ENCODE measurements at places on chromosomes 13 and 19. TPM values are rescaled to one million over a fixed set of nuclear protein-coding genes. Genes with fewer than 3 reads are reported as not detected.

DNA sequence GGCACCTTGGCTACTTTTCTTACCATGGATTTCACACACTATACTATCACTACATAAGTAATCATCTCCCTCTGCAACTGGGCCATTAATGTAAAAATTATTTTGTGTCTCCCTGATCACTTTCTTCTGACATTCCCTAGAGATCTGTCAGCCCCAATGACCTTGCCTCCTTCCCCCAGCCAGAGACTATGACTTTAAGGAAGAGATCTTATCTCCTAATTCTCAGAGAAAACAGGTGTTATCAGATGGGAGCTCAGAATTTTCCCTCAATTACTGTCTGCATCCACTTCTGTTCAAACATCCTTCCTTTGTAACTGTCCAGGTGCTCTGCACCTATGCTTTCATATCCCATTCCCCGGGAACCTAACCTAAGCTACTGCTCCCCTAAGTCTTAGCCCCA is 397.5 kb downstream of the DIAPH3 start:
- no peak overlapping the region for H3K4me3 ChIP-seq
- no peaks in the 10 kb centered on the region for H3K36me3 ChIP-seq
- no peak for DNase-seq
- no peaks in the 10 kb centered on the region for H3K4me1 ChIP-seq
- H3K27me3 ChIP-seq, result no peaks in the 10 kb centered on the region
- no peak overlapping the region for H3K27ac ChIP-seq

- H3K4me3 ChIP-seq, result no peak overlapping the region
- peaks cover 2% of the 10 kb centered on the region for H3K4me1 ChIP-seq
- DNase-seq, result no peak
- H3K36me3 ChIP-seq, result no peaks in the 10 kb centered on the region
Observed at GRCh38 chr19:16525751-16526481, 16.3 kb downstream of the CHERP start.

DNA sequence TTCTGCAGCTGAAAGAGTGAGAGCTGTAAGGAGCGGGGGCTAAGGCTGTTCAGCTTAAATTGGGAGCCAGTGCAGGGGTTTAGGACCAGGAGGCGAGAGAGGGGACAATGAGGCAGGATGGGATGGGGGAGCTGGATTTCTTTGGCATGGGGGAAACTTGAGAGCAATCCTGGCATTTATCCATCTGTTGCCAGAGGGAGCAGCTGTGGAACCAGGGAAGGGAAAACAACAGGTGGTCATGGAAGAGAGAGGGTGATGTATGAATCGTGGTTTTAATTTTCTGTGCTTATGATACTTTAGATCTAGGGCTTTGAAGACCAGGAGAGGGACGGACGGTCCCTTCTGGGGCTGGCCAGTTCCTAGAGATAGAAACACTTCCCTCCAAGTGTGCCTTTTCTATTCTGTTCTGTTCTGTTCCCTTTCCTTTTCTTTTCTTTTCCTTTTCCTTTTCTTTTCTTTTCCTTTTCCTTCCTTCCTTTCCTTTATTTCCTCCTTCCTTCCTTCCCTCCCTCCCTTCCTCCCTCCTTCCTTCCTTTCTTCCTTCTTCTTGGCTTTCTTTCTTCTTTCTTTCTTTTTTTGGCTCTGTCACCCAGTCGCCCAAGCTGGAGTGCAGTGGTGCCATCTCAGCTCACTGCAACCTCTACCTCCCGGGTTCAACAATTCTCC is 16.0 kb upstream of the CCL25 start:
- no peak overlapping the region for H3K4me3 ChIP-seq
- no peak for DNase-seq

GRCh38 chr19:57566396-57567265 is 7.0 kb upstream of the ZNF550 start:
- no peaks in the 10 kb centered on the region for H3K27me3 ChIP-seq
- H3K4me3 ChIP-seq, result no peak overlapping the region
- peaks cover 32% of the 10 kb centered on the region for H3K36me3 ChIP-seq
- no peaks in the 10 kb centered on the region for H3K4me1 ChIP-seq
- no peak overlapping the region for H3K27ac ChIP-seq
- no peak for DNase-seq

Gene GADD45GIP1
- 64.7 TPM for polyA plus RNA-seq

- no peaks in the 10 kb centered on the region for H3K36me3 ChIP-seq
- H3K4me1 ChIP-seq, result no peaks in the 10 kb centered on the region
- no peak for DNase-seq
- no peak overlapping the region for H3K27ac ChIP-seq
- peaks cover 15% of the 10 kb centered on the region for H3K27me3 ChIP-seq
- H3K4me3 ChIP-seq, result no peak overlapping the region
Observed at GRCh38 chr13:110347535-110348308, 40.6 kb downstream of the COL4A2 start.

- no peak overlapping the region for H3K4me3 ChIP-seq
- peaks cover 2% of the 10 kb centered on the region for H3K27me3 ChIP-seq
- no peaks in the 10 kb centered on the region for H3K4me1 ChIP-seq
- H3K36me3 ChIP-seq, result no peaks in the 10 kb centered on the region
- DNase-seq, result no peak
Observed at GRCh38 chr13:50766013-50766412, 77.5 kb downstream of the DLEU7 start.

Gene ZNF540
- 9.0 TPM for polyA plus RNA-seq

DNA sequence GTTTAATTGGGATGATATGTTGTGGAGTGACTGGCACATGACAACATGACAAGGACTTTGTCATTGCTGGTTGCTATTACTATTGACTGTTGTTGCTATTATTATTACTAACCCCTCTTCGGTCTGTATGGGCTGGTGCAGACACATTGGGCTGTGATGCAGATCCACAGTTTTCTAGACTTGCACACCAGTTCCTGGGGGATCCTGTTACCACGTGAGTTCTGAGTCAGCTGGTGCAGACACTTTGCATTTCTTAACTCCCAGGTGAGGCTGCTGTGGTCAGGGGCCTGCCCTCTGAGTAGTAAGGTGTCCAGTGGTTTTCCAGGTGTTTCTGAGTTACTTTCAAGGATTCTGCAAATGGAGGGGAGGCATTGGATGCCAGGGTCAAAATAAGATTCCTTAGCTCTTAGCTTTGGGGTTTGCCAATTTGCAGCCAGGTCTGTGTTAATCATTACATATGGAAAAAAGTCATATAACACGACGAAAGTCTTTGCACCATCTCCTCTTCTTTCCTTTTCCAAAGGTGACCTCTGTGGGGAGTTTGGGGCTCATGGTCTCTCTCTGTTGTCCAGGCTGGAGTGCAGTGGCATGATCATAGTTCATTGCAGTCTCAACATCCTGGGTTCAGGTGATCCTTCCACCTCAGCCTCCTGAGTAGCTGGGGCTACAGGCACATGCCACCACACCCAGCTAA is 19.3 kb downstream of the BICRA start:
- no peak overlapping the region for H3K4me3 ChIP-seq
- peaks cover 43% of the 10 kb centered on the region for H3K36me3 ChIP-seq
- no peaks in the 10 kb centered on the region for H3K27me3 ChIP-seq
- DNase-seq, result no peak

GRCh38 chr13:44068169-44068568 is 188.5 kb downstream of the LACC1 start:
- no peaks in the 10 kb centered on the region for H3K36me3 ChIP-seq
- no peak for DNase-seq
- H3K27ac ChIP-seq, result no peak overlapping the region

DNA sequence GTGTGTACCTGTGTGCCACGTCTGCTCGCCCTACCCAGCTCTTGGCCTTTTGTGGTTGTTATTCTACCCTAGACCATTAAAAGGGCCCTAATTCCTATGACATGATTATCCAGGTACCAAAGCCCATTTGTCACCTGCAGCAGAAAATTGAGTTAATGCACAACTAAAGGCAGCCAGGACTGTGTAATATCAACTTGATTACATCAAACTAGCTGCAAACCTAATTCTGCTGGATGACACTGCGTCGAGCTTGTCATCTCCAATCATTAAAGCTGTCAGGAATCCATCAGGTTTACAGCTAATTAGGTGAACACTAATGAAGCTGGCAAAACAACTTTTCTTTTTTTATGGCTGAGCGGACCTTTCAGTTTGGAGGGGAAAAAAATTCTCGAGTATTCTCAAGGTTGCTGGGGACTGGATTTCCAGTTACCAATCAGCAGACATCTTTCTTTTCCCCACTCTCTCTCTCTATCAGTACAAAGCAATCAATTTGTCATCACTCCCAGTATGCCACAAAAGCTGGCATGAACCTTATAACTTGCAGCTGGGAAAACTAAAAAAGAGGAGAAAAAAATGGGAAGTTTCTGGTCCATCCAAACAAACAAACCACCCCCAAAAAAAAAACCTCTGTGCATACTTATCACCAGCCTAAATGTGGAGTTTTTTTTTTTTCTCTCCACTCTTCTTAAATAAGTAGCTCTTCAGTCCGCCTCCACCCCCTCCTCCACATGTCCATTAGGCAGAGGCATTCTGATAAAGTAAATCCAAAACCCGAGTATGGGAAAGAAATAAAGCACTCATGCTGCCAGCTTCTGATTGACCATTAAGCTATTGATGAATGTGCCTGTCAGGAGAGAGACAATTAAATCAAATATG is 2.8 kb downstream of the TSHZ3 start:
- DNase-seq, result no peak
- peaks cover 32% of the 10 kb centered on the region for H3K27me3 ChIP-seq
- H3K4me1 ChIP-seq, result peaks cover 19% of the 10 kb centered on the region
- no peak overlapping the region for H3K27ac ChIP-seq
- H3K36me3 ChIP-seq, result peaks cover 5% of the 10 kb centered on the region

Gene PRTN3
- polyA plus RNA-seq, result not detected

Gene LGALS7
- polyA plus RNA-seq, result not detected

Gene SIGLEC9
- polyA plus RNA-seq, result 1.5 TPM

Gene MFSD12
- 42.5 TPM for polyA plus RNA-seq

- DNase-seq, result no peak
- peaks cover 36% of the 10 kb centered on the region for H3K36me3 ChIP-seq
- H3K27ac ChIP-seq, result no peak overlapping the region
- peaks cover 19% of the 10 kb centered on the region for H3K4me1 ChIP-seq
- H3K4me3 ChIP-seq, result no peak overlapping the region
- H3K27me3 ChIP-seq, result no peaks in the 10 kb centered on the region
Observed at GRCh38 chr19:49687566-49688316, 1.7 kb upstream of the ADM5 start.

Gene OR7C1
- polyA plus RNA-seq, result not detected

Gene ZIC5
- not detected for polyA plus RNA-seq

DNA sequence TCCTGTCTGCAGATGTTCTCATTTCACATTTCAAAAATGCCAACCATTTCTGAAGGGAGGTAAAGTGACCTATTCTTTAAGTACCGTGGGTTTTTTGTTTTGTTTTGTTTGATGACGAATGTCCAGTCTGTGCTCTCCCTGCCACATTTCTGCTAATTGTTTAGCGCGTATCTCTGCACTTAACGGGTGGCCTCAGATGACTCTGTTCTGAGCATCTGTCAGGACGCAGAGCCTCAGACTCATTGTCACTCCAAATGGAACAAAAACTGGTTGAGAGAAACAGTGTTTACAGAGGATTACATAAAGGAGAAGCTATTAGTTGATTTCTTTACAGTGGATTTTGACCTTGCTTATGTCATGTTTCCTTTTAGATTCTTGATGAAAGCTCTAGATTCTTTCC is 23.7 kb downstream of the TPP2 start:
- peaks cover 6% of the 10 kb centered on the region for H3K36me3 ChIP-seq
- H3K27ac ChIP-seq, result peak overlapping the region; percentile 12
- no peaks in the 10 kb centered on the region for H3K27me3 ChIP-seq

DNA sequence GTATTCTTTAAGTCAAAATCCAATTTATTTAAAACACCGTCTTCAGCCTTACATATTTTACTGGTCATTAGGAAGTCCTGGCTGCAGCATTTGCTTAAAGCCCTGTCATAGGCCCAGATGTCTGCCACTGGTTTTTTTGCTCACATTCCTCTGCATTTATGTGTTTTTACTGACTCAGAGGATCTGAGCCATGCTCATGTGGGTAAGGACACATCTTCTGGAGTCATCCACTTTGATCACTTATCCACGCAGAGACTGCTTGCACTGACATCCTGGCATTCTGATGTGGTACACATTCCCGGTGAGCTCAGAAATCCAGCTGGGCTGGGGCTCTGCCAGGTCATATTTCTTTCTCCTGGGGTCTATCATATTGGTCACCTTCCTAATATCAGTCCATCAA is 531.7 kb upstream of the ARGLU1 start:
- no peak for DNase-seq
- no peaks in the 10 kb centered on the region for H3K36me3 ChIP-seq
- H3K4me1 ChIP-seq, result no peaks in the 10 kb centered on the region
- no peak overlapping the region for H3K27ac ChIP-seq
- no peak overlapping the region for H3K4me3 ChIP-seq

GRCh38 chr19:28169168-28169887 is 1043.6 kb downstream of the UQCRFS1 start:
- peaks cover 4% of the 10 kb centered on the region for H3K36me3 ChIP-seq
- H3K4me1 ChIP-seq, result no peaks in the 10 kb centered on the region
- DNase-seq, result no peak
- peaks cover 11% of the 10 kb centered on the region for H3K27me3 ChIP-seq
- no peak overlapping the region for H3K4me3 ChIP-seq

Gene UNC13A
- 0.06 TPM for polyA plus RNA-seq

GRCh38 chr19:41206926-41207750 is 11.9 kb upstream of the AXL start:
- DNase-seq, result no peak
- no peak overlapping the region for H3K4me3 ChIP-seq
- H3K27me3 ChIP-seq, result no peaks in the 10 kb centered on the region

- peak overlapping the region; percentile 87 for H3K4me3 ChIP-seq
- peak overlapping the region; percentile 87 for H3K27ac ChIP-seq
- DNase-seq, result no peak
- no peaks in the 10 kb centered on the region for H3K36me3 ChIP-seq
Observed at GRCh38 chr19:49637821-49638738, 1.9 kb downstream of the RRAS start.

DNA sequence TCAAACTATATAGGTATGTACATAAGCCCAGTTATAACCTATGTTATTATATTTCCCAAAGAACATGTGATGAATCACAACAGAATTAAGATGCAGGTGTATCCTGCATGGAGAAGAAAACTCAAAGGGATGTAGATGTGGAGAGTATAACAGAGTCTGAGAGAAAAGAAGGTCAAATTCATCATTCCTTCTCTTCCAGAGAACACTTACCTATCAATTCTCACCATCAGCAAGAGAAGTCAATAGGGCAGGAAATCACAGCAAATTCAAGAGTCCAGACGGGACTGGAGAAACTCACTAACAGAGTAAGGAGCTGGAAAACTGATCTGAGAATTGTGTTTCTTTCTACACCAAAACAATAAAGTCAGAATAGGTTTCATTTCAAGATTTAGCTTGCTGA is 28.4 kb downstream of the DIAPH3 start:
- no peak overlapping the region for H3K27ac ChIP-seq
- H3K27me3 ChIP-seq, result no peaks in the 10 kb centered on the region
- H3K4me3 ChIP-seq, result no peak overlapping the region
- peaks cover 8% of the 10 kb centered on the region for H3K4me1 ChIP-seq
- DNase-seq, result no peak

Gene RAB3A
- polyA plus RNA-seq, result 2.3 TPM

DNA sequence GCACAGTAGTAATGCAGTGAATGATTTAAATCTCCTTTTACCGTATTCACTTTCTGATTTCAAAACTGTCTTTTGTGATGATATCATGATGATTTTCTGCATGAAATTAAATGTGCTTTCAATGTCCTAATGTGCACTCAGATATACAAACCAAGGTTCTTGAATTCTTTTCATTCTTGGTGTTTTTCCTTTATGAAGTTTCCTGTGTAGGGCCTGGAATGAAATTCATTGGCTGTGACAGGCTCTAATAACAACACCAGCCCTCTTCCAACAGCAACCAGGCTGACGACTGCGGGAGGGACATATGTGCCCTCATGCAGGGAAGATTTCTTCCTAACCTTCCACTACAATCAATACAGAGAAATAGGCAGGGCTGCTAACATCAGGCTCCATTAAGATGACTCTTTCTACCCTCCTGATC is 1052.0 kb downstream of the DIAPH3 start:
- DNase-seq, result no peak
- H3K36me3 ChIP-seq, result no peaks in the 10 kb centered on the region
- no peak overlapping the region for H3K27ac ChIP-seq
- no peaks in the 10 kb centered on the region for H3K4me1 ChIP-seq
- no peaks in the 10 kb centered on the region for H3K27me3 ChIP-seq
